ENCODE measurements at places on chromosomes 2 and 18. TPM values are rescaled to one million over a fixed set of nuclear protein-coding genes. Genes with fewer than 3 reads are reported as not detected.
A peak's percentile ranks its signal among the peaks of the same experiment; 100 is the strongest.

The PROKR1 gene
- not detected for total RNA-seq

The DNAH6 gene
- total RNA-seq = 0.03 TPM

DNA sequence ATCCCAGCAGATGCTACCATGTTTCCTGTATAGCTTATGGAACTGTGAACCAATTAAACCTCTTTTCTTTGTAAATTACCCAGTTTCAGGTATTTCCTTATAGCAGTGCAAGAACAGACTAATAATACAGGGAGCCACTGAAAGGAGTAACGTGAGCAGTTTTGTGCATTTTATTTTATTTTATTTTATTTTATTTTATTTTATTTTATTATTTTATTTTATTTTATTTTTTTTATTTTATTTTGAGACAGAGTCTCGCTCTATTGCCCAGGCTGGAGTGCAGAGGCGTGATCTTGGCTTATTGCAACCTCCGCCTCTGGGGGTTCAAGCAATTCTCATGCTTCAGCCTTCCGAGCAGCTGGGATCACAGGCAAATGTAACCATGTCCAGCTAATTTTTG lies 156.3 kb upstream of the MSH6 start:
- no peak overlapping the region for H3K27ac ChIP-seq
- DNase-seq = no peak
- peaks cover 9% of the 10 kb centered on the region for H3K4me1 ChIP-seq
- H3K36me3 ChIP-seq = no peaks in the 10 kb centered on the region
- no peak overlapping the region for H3K4me3 ChIP-seq

DNA sequence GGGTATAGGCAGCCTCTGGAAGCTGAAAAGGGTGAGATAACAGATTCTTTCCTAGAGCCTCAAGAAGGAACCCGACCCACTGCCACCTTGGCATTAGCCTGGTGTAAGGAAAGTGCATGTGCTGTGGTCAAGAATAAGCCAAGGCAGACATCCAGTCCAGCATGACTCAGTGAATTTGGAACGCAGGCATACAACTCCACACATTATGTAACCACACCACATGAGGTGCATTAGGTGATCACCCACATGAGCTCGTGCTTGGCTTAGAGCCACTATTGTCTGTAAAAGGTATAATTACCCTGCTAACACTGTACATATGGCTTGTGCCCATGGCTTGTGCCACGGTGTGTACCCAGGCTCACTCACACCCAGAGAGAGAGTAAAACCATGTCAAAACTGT lies 583.7 kb upstream of the HNMT start:
- no peak for DNase-seq
- H3K36me3 ChIP-seq = no peaks in the 10 kb centered on the region
- H3K27ac ChIP-seq = no peak overlapping the region
- H3K27me3 ChIP-seq = no peaks in the 10 kb centered on the region
- no peak overlapping the region for H3K4me3 ChIP-seq

GRCh38 chr2:45332567-45332966 lies 278.5 kb downstream of the SRBD1 start:
- H3K4me3 ChIP-seq = no peak overlapping the region
- H3K4me1 ChIP-seq = 0 out of 2 replicates have a peak, but pooled peaks cover 4% of the 10 kb centered on the region
- no peak for DNase-seq
- no peaks in the 10 kb centered on the region for H3K36me3 ChIP-seq

The GPR155 gene
- 8.0 TPM for total RNA-seq

The MPP4 gene
- total RNA-seq = 4.1 TPM

DNA sequence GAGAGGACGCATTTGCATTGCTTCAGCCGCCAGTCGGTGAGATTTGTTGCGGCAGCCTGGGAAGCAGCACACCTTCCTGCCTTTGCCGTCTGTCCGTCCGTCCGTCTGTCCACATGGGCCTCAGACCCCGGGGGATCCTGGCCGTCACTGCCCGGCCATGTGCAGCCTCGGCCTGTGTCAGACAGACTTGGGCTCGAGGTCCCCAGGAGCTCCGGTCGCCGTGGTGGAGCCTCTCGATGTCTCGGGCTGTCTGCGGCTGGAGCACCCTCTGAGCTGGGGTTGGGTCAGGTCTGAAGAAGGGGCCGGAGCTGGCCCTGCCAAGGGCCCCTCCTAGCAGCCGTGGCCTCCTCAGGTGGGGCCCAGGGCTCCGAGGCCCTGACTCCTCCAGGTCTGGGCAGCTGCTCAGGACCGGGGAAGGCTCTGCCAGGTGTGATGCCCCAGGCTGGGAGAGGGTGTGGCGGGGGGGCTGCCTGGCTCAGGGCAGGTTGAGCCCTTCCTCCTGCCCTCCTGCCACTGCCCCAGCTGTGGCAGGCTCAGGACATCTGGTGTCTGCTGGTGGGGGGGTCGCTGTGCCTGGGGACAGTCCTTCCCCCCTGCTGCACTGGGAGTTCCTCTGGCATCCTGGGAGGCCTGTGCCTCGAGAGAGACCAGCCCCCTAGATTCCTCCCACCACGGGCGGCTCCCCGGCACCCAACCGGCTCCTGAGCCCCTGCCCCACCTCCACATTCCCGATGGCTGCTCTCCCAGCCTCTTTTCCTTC lies 11.8 kb downstream of the NEU4 start:
- no peak overlapping the region for H3K4me3 ChIP-seq
- peaks cover 19% of the 10 kb centered on the region for H3K27me3 ChIP-seq
- peaks cover 15% of the 10 kb centered on the region for H3K36me3 ChIP-seq
- no peaks in the 10 kb centered on the region for H3K4me1 ChIP-seq
- no peak overlapping the region for H3K27ac ChIP-seq

GRCh38 chr2:37189452-37190153 lies 1.1 kb upstream of the SULT6B1 start:
- H3K27ac ChIP-seq = peak overlapping the region; percentile 55
- peak; percentile 69 for DNase-seq
- peaks cover 18% of the 10 kb centered on the region for H3K4me1 ChIP-seq
- peaks cover 13% of the 10 kb centered on the region for H3K27me3 ChIP-seq

- H3K27me3 ChIP-seq = no peaks in the 10 kb centered on the region
- no peak for DNase-seq
- no peak overlapping the region for H3K4me3 ChIP-seq
- no peak overlapping the region for H3K27ac ChIP-seq
- peaks cover 18% of the 10 kb centered on the region for H3K4me1 ChIP-seq
These were observed 132.4 kb downstream of the ZAP70 start for GRCh38 chr2:97845818-97846217.

DNA sequence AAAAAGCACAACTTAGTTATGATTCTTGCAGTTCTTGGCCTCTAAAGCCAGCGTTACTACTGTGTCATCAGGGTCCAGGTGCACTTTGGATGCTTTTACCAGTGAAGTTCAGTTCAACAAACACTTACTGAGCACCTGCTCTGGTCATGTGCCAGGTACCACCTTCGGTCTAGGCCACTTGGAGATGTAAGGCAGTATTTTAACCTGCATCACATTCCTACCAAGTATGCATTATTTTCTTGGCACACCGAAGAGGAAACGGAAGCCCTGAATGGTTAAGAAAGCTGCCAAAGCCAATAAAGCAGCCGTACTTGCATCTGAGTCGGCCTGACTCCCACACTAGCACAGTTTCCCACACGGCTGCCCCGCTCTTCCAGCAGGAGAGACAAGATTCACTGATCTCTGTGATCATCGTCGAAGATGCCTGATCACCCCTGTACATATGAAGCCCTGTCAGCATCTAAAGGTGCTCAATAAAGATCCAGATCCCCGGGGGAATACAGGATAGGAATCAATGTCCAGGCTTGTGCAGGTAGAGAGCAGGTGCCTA lies 427.1 kb downstream of the EIPR1 start:
- no peak overlapping the region for H3K4me3 ChIP-seq
- H3K4me1 ChIP-seq = no peaks in the 10 kb centered on the region
- H3K27ac ChIP-seq = no peak overlapping the region
- H3K27me3 ChIP-seq = no peaks in the 10 kb centered on the region
- no peak for DNase-seq
- peaks cover 5% of the 10 kb centered on the region for H3K36me3 ChIP-seq

- no peak for DNase-seq
- H3K27me3 ChIP-seq = peaks cover 2% of the 10 kb centered on the region
- H3K27ac ChIP-seq = peak overlapping the region; percentile 2
- H3K36me3 ChIP-seq = peaks cover 70% of the 10 kb centered on the region
- no peak overlapping the region for H3K4me3 ChIP-seq
- peaks cover 12% of the 10 kb centered on the region for H3K4me1 ChIP-seq
These were observed 27.2 kb upstream of the FBLN7 start for GRCh38 chr2:112110966-112111365.

GRCh38 chr2:10867692-10868420 lies 43.9 kb upstream of the KCNF1 start:
- peaks cover 13% of the 10 kb centered on the region for H3K27me3 ChIP-seq
- no peak overlapping the region for H3K4me3 ChIP-seq
- H3K27ac ChIP-seq = peak overlapping the region; percentile 67
- peaks cover 11% of the 10 kb centered on the region for H3K36me3 ChIP-seq

DNA sequence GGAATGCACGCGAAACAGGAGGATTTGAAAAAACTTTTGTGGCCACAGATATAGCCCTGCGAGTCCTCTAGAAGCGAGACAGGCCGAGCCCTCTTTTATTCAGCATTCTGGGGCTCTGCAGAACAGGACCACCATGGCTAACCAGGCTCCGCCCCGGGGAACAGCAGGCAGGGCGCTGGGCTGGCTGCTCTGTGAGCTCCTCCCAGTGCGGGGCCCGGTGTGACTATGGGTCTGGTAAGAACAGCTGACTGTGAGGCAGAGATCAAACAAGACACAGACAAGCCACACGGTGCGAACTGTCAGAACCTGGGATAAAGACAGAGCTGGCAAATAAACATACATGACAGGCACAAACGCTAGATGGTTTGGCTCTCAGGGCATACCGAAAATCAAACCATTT lies 15.5 kb downstream of the PXDN start:
- peak overlapping the region; percentile 97 for H3K27ac ChIP-seq
- no peaks in the 10 kb centered on the region for H3K27me3 ChIP-seq
- peak overlapping the region; percentile 46 for H3K4me3 ChIP-seq
- H3K4me1 ChIP-seq = peaks cover 70% of the 10 kb centered on the region
- DNase-seq = no peak
- peaks cover 21% of the 10 kb centered on the region for H3K36me3 ChIP-seq

GRCh38 chr2:38619458-38620164 lies 16.9 kb upstream of the HNRNPLL start:
- H3K27me3 ChIP-seq = peaks cover 4% of the 10 kb centered on the region
- H3K36me3 ChIP-seq = no peaks in the 10 kb centered on the region
- no peak for DNase-seq
- H3K4me3 ChIP-seq = no peak overlapping the region

GRCh38 chr2:55422876-55423665 lies 3.4 kb upstream of the CCDC88A start:
- H3K27ac ChIP-seq = no peak overlapping the region
- no peak for DNase-seq
- H3K4me1 ChIP-seq = peaks cover 59% of the 10 kb centered on the region
- no peaks in the 10 kb centered on the region for H3K36me3 ChIP-seq
- no peak overlapping the region for H3K4me3 ChIP-seq
- H3K27me3 ChIP-seq = peaks cover 1% of the 10 kb centered on the region

The CAPN14 gene
- total RNA-seq = 0.10 TPM

DNA sequence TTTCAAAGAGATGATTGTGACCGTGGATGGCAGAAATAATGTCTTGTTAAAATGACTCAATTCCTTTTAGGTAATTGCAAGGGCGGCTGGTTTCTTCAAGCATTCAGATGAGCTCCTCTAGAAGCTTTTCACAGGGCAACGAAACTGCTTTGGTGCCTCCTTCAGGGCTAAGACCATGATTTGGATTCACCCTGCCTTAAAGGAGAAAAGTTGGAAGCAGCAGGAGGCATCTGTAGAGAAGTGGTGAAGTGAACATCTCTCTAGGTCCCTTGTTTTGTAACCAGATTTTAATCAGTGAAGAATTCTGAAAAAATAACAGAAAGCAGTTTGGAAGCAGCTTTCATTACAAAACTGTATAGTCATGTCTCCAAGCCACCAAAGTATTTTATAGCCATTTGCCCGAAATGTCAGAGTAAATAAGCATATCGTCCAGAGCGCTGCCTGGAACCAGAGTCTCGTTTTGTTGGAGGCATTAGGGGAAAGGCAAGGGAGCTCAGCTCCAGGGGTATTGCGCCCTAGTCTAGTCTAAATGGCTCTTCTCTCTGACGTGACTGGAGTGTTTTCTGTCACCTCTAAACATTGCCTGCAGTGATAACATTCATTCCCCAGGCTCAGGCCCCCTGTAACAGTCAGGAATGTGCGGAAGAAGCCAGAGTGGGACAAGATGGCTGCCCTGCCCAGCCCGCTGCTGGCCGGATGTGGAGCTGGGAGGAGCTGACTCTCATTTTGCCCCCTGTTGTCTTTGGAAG lies 57.8 kb upstream of the ITGB6 start:
- H3K4me3 ChIP-seq = no peak overlapping the region
- H3K4me1 ChIP-seq = peaks cover 36% of the 10 kb centered on the region
- peak overlapping the region; percentile 9 for H3K27ac ChIP-seq
- no peaks in the 10 kb centered on the region for H3K36me3 ChIP-seq
- H3K27me3 ChIP-seq = peaks cover 6% of the 10 kb centered on the region

DNA sequence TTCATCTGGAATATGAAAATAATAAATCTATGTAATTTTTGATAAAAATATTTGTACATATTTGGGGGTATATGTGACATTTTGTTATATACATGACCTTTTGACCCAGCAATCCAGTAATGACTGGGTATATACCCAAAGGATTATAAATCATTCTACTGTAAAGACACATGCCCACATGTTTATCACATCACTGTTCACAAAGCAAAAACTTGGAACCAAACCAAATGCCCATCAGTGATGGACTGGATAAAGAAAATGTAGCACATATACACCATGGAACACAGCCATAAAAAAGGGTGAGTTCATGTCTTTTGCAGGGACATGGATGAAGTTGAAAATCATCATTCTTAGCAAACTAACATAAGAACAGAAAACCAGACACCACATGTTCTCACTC lies 472.1 kb upstream of the DDX18 start:
- DNase-seq = no peak
- no peak overlapping the region for H3K27ac ChIP-seq
- H3K4me1 ChIP-seq = no peaks in the 10 kb centered on the region
- H3K36me3 ChIP-seq = no peaks in the 10 kb centered on the region

GRCh38 chr2:37670378-37671008 lies 949 bp downstream of the CDC42EP3 start:
- peak overlapping the region; percentile 99 for H3K4me3 ChIP-seq
- H3K36me3 ChIP-seq = peaks cover 53% of the 10 kb centered on the region
- peaks cover 59% of the 10 kb centered on the region for H3K4me1 ChIP-seq

DNA sequence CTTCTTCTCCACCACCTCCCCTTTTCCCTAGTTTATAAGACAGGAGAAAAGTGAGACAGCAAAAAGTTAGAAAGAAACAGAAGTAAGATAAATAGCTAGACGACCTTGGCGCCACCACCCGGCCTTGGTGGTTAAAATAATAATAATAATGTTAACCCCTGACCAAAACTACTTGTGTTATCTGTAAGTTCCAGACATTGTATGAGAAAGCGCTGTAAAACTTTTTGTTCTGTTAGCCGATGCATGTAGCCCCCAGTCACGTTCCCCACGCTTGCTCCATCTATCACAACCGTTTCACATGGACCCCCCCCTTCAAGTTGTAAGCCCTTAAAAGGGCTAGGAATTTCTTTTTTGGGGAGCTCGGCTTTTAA lies 1.5 kb upstream of the BUB1 start:
- H3K27ac ChIP-seq = peak overlapping the region; percentile 98
- peaks cover 45% of the 10 kb centered on the region for H3K4me1 ChIP-seq
- peak; percentile 5 for DNase-seq

GRCh38 chr2:30691948-30692828 lies 115.1 kb downstream of the CAPN13 start:
- DNase-seq = peak; percentile 22
- H3K4me3 ChIP-seq = no peak overlapping the region
- H3K27ac ChIP-seq = no peak overlapping the region
- H3K4me1 ChIP-seq = peaks cover 24% of the 10 kb centered on the region
- H3K36me3 ChIP-seq = no peaks in the 10 kb centered on the region

The SMAD2 gene
- total RNA-seq = 104 TPM

GRCh38 chr2:73107211-73107926 lies 5.4 kb downstream of the RAB11FIP5 start:
- peaks cover 21% of the 10 kb centered on the region for H3K36me3 ChIP-seq
- DNase-seq = peak; percentile 51
- H3K27ac ChIP-seq = peak overlapping the region; percentile 99
- H3K27me3 ChIP-seq = no peaks in the 10 kb centered on the region
- H3K4me3 ChIP-seq = peak overlapping the region; percentile 100

Measured in HFFc6 (cell line).